ENCODE measurements at places on chromosomes 2 and 18. TPM values are rescaled to one million over a fixed set of nuclear protein-coding genes. Genes with fewer than 3 reads are reported as not detected.

DNAJC5G gene
- total RNA-seq = not detected

EIF4E2 gene
- total RNA-seq = 69.5 TPM

KCNIP3 gene
- total RNA-seq = 4.6 TPM

PCGF1 gene
- 16.4 TPM for total RNA-seq

SCYGR4 gene
- total RNA-seq = not detected

FKBP1B gene
- total RNA-seq = 8.4 TPM

SLC38A11 gene
- not detected for total RNA-seq

RGPD4 gene
- total RNA-seq = not detected

ECEL1 gene
- total RNA-seq = not detected

SIGLEC15 gene
- not detected for total RNA-seq

SPP2 gene
- not detected for total RNA-seq

MRPL19 gene
- total RNA-seq = 45.3 TPM

POTEI gene
- not detected for total RNA-seq

CD8B2 gene
- total RNA-seq = not detected

GAREM1 gene
- 0.89 TPM for total RNA-seq

CFC1 gene
- total RNA-seq = not detected

SERPINB13 gene
- total RNA-seq = not detected

IL36B gene
- total RNA-seq = not detected

FOXD4L1 gene
- not detected for total RNA-seq

DSG4 gene
- not detected for total RNA-seq

NETO1 gene
- 0.29 TPM for total RNA-seq

CNDP1 gene
- total RNA-seq = not detected

NOL4 gene
- total RNA-seq = not detected

ERBB4 gene
- not detected for total RNA-seq

UGT1A3 gene
- not detected for total RNA-seq

BOLL gene
- total RNA-seq = not detected

ANKRD30BL gene
- total RNA-seq = not detected

FOXI3 gene
- not detected for total RNA-seq

HOXD3 gene
- 1.7 TPM for total RNA-seq

RIOK3 gene
- 77.3 TPM for total RNA-seq

GRP gene
- not detected for total RNA-seq

ACOXL gene
- not detected for total RNA-seq

EPHA4 gene
- 7.8 TPM for total RNA-seq

CCDC102B gene
- 1.4 TPM for total RNA-seq

ADNP2 gene
- total RNA-seq = 16.7 TPM

EPB41L3 gene
- not detected for total RNA-seq

MERTK gene
- not detected for total RNA-seq

LYPD6 gene
- 4.3 TPM for total RNA-seq

TRIM43 gene
- not detected for total RNA-seq

ADCYAP1 gene
- total RNA-seq = not detected

TBR1 gene
- total RNA-seq = not detected

STEAP3 gene
- total RNA-seq = 52.5 TPM

AQP12A gene
- not detected for total RNA-seq

POTEJ gene
- not detected for total RNA-seq

ACVR1 gene
- 17.9 TPM for total RNA-seq

OTX1 gene
- total RNA-seq = not detected

ABCB11 gene
- total RNA-seq = not detected

SAG gene
- not detected for total RNA-seq

FAHD2A gene
- 36.7 TPM for total RNA-seq

RAB27B gene
- 34.6 TPM for total RNA-seq

MC2R gene
- not detected for total RNA-seq

LYG2 gene
- not detected for total RNA-seq

LRRC30 gene
- not detected for total RNA-seq

DNAH7 gene
- 0.86 TPM for total RNA-seq

DNER gene
- total RNA-seq = 3.2 TPM

NIFK gene
- 70.9 TPM for total RNA-seq

ARHGAP28 gene
- 7.5 TPM for total RNA-seq

RAB6C gene
- not detected for total RNA-seq

TNFAIP6 gene
- total RNA-seq = 56.5 TPM

Measured in myometrial cell (primary cell).